ENCODE measurements at places on chromosomes 2 and 18.

DNA sequence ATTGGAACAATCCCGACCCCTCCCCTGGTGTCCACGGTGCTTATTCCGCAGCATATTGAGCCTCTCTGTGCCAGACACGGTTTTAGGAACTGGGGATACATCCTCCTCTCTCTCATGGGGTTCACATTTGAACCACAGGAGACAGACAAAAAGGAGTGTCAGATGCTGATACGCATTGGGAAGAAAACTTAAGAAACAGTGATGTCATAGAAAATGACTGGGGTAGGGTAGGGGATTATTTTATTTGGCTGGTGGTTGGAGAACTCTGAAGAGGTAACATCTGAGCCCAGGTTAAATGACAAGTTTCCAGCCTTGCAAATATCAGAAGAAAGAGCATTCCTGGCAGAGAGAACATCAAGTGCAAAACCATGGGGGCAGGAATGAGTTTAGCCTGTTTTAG is 344.5 kb downstream of the DPP10 start:
- DNase-seq: no peak

DNA sequence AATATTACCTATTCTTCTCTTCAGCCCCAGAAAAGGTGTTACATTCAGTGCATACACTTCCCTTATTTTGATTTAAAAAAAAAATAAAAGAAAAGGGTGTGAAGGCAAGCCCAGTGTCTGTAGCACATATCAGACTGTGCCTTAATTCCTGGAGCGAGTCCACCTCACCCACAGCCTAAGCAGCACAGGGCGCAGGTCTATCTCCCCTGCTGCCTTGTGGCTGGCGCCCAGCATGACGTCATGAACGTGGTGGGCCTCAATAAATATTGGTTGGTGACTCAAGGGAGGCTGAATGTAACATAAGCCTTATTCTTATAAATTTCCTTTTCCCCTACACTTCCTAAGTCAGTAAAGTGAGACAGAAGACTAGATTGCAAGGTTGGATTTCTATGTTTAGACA is 26.4 kb downstream of the ST3GAL5 start:
- no peak for DNase-seq

DNA sequence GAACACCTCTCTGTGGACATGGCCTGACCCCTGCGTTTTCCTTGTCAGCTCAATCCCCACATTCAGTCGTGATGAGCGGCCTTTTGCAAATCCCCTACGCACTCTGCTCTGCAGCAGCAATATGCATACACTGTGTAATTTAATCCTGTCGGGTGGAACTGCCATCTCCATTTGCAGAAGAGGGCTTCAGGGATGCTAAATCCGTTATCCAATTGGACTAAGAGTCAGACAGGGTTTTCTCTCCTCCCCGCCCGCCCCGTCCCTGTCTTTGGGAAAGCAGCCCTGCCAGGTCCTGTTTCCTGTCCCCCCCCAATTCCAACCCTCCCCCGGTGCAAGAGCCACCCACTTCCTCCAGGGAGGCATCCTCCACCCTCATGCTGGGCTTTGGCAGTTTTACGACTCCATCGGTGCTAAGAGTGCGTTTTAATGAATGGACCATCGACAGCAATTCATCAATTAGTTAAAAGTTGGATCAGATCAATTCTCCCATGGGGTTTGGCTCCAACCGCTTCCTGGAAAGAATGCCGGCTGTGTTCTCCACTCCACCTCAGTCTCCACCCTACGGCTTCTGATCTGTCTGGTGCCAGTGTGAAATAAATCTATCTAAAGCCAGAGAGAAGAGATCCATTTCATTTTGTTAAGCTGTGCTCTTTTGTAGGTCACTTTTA is 53.5 kb upstream of the ASAP2 start:
- no peak for DNase-seq

- DNase-seq: no peak
Measured at GRCh38 chr2:5689750-5690149, 2.4 kb upstream of the SOX11 start.
